Esophagus squamous epithelium (tissue), 5 donors: ENCODE measurements at places on chromosomes 13 and 19.

DNA sequence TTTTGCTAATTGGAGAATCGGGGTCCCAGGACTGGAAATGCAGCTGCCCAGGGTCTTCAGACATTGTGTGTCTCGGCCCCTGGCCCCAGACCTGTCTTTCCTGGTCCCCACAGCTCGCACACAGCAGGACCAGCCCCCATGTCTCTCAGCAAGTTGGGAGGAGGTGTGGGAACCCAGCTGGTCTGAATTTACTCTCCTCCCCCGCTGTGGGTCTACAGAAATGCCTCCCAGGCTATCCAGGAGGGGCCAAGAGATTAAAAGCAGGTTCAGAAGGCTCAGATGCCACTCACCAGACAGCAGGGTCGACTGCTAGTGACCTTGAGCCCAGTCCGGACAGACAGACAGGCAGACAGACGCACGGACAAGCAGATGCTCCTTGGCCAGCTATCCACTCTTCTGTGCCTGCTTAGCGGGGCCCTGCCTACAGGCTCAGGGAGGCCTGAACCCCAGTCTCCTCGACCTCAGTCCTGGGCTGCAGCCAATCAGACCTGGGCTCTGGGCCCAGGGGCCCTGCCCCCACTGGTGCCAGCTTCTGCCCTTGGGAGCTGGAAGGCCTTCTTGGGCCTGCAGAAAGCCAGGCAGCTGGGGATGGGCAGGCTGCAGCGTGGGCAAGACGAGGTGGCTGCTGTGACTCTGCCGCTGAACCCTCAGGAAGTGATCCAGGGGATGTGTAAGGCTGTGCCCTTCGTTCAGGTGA lies at the start of gene DAND5:
TSS of gene DAND5 (plus strand) at position 285 of the 697 bp plus-strand sequence. CDS start at position 370, 85 bp downstream.
- no peak for DNase-seq

DNA sequence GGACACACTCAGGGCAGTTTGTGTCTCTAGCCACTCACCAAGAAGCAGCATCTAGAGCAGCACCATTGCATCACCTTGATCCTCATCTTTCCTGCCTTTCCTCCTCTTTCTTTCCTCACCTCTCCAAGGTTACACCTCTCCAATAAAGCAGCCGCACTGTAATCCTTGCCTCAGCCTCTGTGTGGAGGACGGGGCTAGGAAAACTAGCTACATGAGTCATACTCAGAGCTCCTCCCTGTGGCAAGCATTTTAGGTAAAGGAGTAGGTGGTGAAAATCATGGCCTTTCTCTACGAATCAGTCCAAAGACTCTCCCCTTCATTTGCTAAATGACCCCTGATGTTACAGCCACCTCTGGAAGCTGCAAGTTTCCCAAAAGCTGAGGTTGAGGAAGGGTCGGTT lies 108.9 kb downstream of the DNAJC15 start:
- DNase-seq, result no peak

- DNase-seq, result no peak
These were observed 336.3 kb downstream of the UQCRFS1 start for GRCh38 chr19:28876609-28877123.

- no peak for DNase-seq
These were observed 527 bp upstream of the EMC10 start for GRCh38 chr19:50475736-50476223.

DNA sequence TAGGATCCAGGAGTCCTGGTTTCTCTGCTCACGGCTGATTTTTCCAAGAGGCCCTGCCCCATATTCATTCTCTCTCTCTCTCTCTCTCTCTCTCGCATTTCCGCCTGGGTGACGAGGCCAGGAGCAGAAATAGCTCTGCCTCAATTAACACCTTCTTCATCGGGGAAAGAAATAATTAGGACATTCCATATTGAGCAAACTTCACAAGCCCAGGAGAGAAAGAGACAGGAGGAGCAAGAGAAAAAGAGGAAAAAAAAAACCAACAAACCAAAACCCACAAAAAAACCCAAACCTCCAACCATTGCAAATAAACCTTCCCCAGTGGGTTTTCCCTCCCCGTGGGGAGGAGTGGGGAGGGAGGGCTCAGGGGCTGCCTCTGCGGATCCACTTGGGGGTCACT lies 143.0 kb downstream of the CACNA1A start:
- no peak for DNase-seq

GRCh38 chr19:6476155-6476895 lies 5.3 kb downstream of the DENND1C start:
- DNase-seq, result no peak
